Esophagus squamous epithelium (tissue), 5 donors: ENCODE measurements at places on chromosomes 2 and 18. TPM values are rescaled to one million over a fixed set of nuclear protein-coding genes. Genes with fewer than 3 reads are reported as not detected.

Gene GCC2
- 11.0 TPM for total RNA-seq

Gene NT5DC4
- not detected for total RNA-seq

- DNase-seq = no peak
Measured at GRCh38 chr2:16821692-16822091, 156.1 kb upstream of the CYRIA start.

- DNase-seq = no peak
Measured at GRCh38 chr2:191114403-191114886, 36.3 kb downstream of the STAT4 start.

Gene ERICH2
- not detected for total RNA-seq

GRCh38 chr2:95260028-95261023, 13.9 kb upstream of the PROM2 start:
- DNase-seq = no peak
